Activated T-helper 2 cell treated with anti-CD3 and anti-CD28 coated beads, Interferon-gamma antibody, Interleukin-2, Interleukin-4, amounts not matched to agents 10 μg/mL and 5 μg/mL and 100 μg/mL, durations not matched to agents 14 hours and 24 hours and 36 hours (primary cell): ENCODE measurements at places on chromosomes 12 and 14. TPM values are rescaled to one million over a fixed set of nuclear protein-coding genes. Genes with fewer than 3 reads are reported as not detected.

GRCh38 chr12:99553461-99553860 is 94.1 kb upstream of the GARIN6 start:
- no peak overlapping the region for H3K27ac ChIP-seq
- H3K4me3 ChIP-seq: no peak overlapping the region
- no peaks in the 10 kb centered on the region for H3K4me1 ChIP-seq
- H3K36me3 ChIP-seq: no peaks in the 10 kb centered on the region
- DNase-seq: no peak

GRCh38 chr14:99287269-99287942 is 15.4 kb upstream of the BCL11B start:
- no peaks in the 10 kb centered on the region for H3K36me3 ChIP-seq
- no peak for DNase-seq
- peak overlapping the region; percentile 17 for H3K4me3 ChIP-seq
- H3K4me1 ChIP-seq: peaks cover 14% of the 10 kb centered on the region
- peaks cover 2% of the 10 kb centered on the region for H3K27me3 ChIP-seq

DNA sequence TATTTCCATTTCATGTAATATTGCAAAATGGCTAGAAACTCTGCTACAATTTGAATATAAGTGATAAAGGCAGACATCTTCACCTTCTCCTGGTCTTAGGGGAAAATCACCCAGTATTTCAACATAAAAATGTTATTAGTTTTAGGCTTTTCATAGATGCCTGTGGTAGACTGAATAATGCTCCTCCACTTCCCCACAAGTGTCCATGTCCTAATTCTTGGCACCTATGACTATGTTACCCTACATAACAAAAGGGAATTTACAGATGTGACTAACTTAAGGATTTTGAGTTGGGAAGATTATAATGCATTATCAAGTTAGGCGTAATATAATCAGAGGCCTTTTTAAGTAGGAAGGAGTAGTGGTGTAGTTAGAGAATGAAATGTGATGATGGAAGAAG is 196.4 kb downstream of the TMTC3 start:
- no peak for DNase-seq
- no peak overlapping the region for H3K27ac ChIP-seq
- H3K4me3 ChIP-seq: no peak overlapping the region
- no peaks in the 10 kb centered on the region for H3K27me3 ChIP-seq

GPR137C gene
- 0.07 and 0.27 TPM in 2 replicates for total RNA-seq

- no peak for DNase-seq
- H3K36me3 ChIP-seq: no peaks in the 10 kb centered on the region
- H3K4me3 ChIP-seq: no peak overlapping the region
Measured at GRCh38 chr14:58789736-58790135, 152.0 kb downstream of the DACT1 start.

- H3K36me3 ChIP-seq: no peaks in the 10 kb centered on the region
- H3K4me3 ChIP-seq: no peak overlapping the region
- H3K27me3 ChIP-seq: no peaks in the 10 kb centered on the region
- no peaks in the 10 kb centered on the region for H3K4me1 ChIP-seq
- H3K27ac ChIP-seq: no peak overlapping the region
- no peak for DNase-seq
Measured at GRCh38 chr14:87122166-87122565, 870.8 kb downstream of the GALC start.

NTS gene
- not detected in 2 replicates for total RNA-seq

- H3K36me3 ChIP-seq: no peaks in the 10 kb centered on the region
- no peak overlapping the region for H3K4me3 ChIP-seq
- DNase-seq: no peak
Measured at GRCh38 chr14:76421662-76422061, 45.7 kb downstream of the ESRRB start.
